Activated T-cell treated with anti-CD3 and anti-CD28 coated beads, Interleukin-2, amount 50 U/mL, for 48 hours (primary cell): ENCODE measurements at places on chromosomes 7 and 10.

- no peak for DNase-seq
These were observed 699.1 kb downstream of the NRG3 start for GRCh38 chr10:82574081-82574480.

- DNase-seq = peak; percentile 49
These were observed at the start of gene GSAP for GRCh38 chr7:77415823-77416620. TSS of gene GSAP (minus strand) at chr7:77416349. CDS start at chr7:77416321, 28 bp downstream.

GRCh38 chr10:126833542-126833941, 71.7 kb upstream of the DOCK1 start:
- DNase-seq = no peak

DNA sequence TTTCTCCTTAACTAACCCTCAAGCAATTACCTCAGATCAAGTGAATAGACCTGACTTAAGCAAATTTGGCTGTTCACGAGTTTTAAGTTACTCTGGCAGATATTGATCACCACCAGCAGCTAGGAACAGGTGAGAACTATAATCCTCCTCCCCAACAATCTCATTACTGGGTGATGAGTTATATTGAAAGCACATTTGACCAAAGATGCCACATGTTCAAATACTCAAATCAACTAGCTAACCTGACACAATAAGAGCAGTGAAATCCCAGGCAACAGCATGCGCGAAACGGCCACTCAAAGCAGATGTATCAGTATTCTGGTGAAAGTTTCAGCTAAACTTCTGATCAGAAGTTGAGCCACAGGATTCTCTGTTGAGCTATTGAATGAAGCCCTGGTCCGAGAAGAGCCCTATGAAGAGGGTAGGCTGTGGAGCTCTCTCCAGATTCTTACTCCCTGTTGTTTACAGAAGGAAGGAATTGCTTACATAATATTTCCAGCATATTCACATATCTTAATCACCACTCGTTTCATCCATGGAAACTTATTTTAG, 52.6 kb downstream of the CAV1 start:
- peak; percentile 35 for DNase-seq

- DNase-seq = no peak
These were observed 36.2 kb downstream of the CHST3 start for GRCh38 chr10:72000073-72001032.

- DNase-seq = no peak
These were observed 46.8 kb downstream of the PIK3AP1 start for GRCh38 chr10:96673318-96674099.

GRCh38 chr10:80158598-80159127, 26.1 kb downstream of the PLAC9 start:
- DNase-seq = no peak

GRCh38 chr10:92156874-92157773, 133.8 kb downstream of the CPEB3 start:
- no peak for DNase-seq

DNA sequence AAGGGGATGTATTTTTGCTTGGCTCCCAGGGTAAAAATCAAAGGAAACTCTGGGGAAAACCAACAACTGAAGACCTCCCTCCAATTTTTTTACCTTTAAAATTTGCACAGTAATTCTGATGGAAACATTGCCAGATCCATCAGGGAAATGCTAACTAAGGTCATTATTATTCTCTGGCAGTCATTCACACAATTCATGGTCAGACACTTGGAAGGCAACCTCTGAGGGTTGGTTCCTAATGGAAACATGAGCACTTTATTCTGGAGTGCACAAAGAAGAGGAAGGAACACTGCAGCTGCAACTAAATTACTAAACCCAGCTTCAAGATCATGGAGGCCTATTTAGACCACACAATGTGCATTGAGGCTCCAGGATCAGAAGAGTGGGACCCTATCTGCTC, 34.2 kb downstream of the SRI start:
- no peak for DNase-seq

- peak; percentile 52 for DNase-seq
These were observed at the start of gene GPR37 for GRCh38 chr7:124765401-124766352. TSS of gene GPR37 (minus strand) at chr7:124765792. CDS start at chr7:124764976, 816 bp downstream.

DNA sequence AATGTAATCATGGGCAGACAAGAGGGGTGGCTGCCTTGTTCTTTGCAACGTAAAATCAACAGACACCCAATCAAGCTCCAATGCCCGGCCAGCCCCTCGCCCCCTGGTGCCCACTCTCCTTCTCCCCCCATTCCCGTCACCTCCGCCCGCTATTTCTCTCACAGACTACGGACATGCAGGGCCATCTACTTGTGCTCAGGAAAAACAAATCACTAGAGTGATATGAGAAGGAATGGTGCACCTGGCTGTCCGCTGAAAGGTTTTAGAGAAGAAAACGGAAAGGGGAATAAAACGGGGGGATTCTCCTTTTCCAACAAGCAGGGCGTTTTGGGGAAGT, 396 bp downstream of the GRM8 start:
- DNase-seq = peak; percentile 24

GRCh38 chr7:155210356-155210755, 87.3 kb upstream of the INSIG1 start:
- DNase-seq = no peak

DNA sequence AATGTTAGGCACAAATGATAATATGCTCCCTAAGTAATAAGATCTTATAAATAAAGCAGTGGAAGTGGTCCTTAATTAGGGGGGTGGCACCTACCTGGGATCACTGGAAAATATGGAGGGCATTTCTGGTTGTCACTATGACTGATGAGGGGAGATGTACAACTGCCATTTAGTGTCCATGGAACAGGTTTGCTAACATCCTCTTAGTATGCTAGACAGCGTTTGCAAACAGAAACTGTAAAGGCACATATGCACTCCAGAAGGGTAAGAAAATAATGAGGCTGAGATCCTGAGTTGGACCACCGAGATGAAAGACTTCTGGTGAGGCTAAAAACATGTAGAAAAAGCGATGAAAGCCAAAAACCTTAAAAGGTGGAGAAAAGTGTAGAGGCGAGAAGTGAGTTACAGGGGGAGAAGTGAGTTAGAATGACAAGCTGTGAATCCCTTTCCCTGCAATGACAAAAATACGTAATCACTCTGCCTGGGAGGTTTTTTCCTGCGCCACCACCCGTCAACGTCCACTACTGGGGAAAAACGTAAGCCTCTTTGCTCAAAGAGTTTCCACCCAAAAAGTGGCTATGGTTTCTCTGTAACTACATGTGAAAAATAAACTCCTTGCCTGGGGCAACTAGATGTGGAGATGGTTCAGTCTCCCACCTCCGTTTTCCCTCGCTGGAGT, 767 bp downstream of the KRIT1 start:
- DNase-seq = no peak

GRCh38 chr10:114584419-114584818, 73.7 kb downstream of the ABLIM1 start:
- no peak for DNase-seq

DNA sequence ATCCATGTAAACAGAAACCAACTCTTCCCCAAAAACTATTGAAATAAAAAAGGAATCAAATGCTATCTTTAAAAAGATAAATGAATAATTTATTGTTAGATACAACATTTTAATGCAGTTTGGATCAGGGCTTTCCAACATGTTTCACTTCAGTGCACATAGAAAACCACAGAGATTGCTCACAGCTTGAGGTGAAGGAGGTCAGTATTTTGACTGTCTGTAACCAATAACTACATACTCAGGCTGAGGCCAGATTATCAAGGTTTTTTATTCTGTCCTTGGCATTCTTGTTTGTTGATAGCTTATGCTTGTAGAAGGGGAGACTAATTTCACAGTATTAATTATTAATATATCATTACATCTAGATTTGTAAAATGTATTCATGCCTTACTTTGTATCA, 195.5 kb downstream of the PRKG1 start:
- no peak for DNase-seq

- DNase-seq = no peak
These were observed 106.3 kb downstream of the GRM3 start for GRCh38 chr7:86749741-86750665.

- DNase-seq = peak; percentile 99
These were observed at the start of gene ZFAND2A for GRCh38 chr7:1159891-1160669. TSS of gene ZFAND2A (minus strand) at chr7:1160196. CDS start at chr7:1158212, 1,984 bp downstream.

DNA sequence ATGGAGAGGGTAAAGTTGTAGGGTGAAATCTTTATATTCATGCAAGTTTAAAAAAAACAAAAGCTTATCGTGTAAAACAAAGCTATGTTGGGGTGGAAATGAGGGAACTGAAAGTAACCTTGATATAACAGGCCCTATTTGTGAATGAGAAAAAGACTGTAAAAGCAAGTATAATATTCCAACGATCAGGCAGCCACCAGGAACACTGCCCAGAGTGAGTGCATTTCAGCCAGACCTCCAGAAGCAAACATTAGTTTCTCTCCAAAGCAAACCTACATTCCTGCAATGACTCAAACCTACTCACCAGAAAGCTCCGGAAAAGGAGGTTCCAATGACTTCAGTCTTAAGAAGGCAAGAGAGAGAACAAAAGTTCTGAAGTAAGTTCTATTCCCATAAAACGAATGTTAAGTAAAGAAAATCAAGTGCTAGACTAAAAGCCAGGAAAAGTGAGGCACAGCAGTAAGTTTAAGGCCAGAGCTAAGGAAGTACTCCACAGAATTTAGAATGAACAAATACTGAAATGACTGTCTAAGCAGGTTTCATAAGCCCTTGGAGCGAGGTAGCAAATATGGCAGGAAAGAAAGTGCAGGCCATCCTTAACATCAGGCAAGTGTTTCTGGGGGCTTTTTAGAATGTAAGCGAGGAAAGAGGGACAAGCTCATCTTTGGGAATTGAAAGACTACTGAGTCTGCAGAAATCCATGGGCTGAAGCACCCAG, 493.1 kb downstream of the XPNPEP1 start:
- DNase-seq = no peak

- no peak for DNase-seq
These were observed 25.3 kb upstream of the SNX13 start for GRCh38 chr7:17965603-17966002.

GRCh38 chr10:127370601-127371000, 174.2 kb upstream of the INSYN2A start:
- no peak for DNase-seq

DNA sequence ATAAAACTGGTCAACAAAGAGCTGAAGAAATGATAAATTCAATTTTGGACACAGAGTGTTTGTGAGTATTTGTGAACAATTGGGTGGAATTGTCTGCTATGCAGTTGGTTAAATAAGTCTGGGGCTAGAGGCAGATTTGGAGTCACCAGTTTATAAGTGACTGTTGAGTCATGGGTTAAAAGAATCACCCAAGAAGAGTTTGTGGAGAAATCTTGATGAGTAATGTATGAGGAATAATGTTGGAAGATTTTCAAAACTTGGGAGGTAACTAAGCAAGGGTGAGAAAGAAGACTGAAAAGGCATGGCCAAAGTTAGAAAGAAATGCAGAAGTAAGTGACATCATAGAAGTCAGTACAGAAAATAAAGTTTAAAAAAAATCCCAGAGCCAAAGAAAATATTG, 750.7 kb downstream of the MAGI2 start:
- DNase-seq = no peak

DNA sequence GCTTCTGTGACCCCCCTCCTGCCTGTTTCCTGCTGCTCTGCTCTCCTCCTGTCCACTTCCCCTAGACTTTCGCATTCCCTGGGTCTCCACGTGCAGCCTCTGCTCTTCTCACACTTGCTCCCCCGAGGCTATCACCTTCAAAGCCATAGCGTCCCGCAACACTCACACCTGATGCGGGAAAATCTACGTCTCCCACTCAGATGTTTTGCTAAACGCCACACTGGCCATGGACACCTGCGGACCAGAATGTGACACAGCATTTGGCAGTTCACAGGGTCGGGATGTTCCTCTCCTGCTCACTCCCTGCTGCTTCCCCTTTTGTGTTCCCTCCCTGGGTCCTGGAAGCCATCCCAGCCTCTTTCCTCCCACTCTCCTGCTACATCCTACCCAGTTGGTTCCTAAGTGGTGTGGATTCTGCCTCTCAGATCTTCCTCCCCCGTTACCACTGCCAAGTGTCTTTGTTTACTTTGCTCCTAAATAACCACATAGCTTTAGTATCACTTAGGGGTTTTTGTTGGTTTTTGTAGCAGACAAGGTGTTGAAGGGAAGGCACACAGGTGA, 33.7 kb upstream of the RBM33 start:
- DNase-seq = no peak

DNA sequence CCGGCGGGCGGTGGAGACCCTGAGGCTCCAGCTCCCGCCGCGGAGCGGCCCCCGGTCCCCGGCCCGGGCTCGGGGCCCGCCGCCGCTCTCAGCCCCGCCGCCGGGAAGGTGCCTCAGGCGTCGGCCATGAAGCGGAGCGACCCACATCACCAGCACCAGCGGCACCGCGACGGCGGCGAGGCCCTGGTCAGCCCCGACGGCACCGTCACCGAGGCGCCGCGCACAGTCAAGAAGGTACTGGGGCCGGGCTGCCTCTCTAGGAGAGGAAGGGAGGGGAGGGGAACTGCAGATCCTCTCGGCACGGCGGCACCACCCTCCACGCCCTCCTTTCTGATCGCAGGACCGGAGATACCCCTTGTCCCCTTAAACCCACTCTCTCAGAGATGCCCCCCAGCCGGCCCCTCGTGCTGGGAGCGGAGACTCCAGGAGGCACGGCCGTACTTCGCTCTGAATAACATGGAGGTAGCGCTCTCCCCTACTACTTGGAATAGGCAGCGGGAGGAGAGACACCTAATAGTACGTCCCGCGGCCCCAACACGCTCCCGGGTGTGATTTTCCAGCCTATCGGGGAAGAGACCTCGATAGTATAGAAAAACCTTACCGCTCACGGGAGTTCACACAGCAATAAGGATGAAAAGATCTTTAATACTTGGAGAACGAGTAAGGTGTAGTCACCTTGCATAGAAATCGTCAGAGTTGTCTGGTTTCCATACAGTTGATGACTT, 538 bp downstream of the AHCYL2 start:
- peak; percentile 69 for DNase-seq

DNA sequence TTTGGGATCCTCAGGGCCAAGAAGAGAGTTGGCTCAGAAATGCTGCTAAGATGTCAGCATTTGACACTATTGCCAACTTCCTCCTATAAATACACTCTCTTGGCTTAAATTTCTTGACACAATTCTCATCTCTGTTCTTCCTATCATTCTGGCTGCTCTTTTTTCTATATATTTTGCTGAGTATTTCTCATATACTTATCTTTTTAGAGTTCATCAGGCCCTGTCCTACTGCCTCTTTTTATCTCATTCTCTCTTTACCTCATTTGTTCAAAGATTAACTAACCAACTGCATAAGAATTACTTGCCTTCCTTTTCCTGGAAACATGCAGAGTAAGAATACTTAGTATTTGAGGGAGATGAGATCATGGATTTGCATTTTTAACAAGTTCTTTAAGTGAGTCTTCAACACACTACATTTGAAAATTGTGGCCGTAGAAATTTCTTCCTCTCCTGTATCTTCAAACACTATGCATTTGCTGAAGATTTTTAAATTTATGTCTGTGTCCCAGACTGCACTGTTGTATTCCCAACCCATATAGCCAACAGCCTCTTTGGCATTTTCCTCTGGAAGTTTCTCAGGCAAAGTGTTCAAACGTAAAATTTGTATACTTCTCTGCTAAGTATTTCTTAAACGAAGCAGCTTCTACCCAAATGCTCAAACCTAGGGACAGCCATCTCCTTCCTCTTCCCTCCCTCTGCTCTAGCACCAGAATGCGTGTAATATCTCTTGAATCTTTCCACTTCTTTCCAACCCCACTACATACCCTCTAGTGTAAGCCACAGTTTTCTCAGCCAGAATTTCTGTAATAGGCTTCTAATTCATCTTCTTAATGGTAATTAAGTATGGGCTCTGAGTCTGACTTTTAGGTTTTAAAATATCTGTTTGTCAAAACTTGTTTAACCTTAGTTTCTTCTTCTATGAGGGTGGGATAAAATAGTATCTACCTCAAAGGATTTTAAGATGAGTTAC, 35.5 kb downstream of the ARL4A start:
- no peak for DNase-seq
